Activated CD4-positive, alpha-beta memory T cell treated with anti-CD3 and anti-CD28 coated beads, Interleukin-2, amount 10 ng/mL, durations not matched to agents 7 days and 5 days (primary cell): ENCODE measurements at places on chromosomes 16 and 17.

DNA sequence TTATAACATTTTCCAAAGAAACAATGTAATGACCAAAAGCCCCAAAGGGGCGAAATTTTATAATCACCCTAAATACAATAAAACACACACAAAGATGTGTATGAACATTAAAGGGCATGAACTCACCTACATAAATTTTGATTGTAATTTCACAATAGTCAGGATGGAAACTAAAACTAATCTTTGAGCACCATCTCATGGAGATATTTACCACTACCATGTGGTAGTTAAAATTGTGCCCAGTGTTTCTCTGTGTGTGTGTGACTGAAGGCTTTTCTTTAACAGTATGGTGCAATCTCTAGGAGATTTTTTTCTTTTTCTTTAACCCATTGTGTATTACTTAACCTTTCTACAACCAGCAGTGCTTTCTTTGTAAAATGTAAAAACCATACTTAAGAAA, 19.7 kb upstream of the MEIOC start:
- DNase-seq, result no peak
- H3K4me1 ChIP-seq, result no peaks in the 10 kb centered on the region
- no peak overlapping the region for H3K4me3 ChIP-seq
- H3K27me3 ChIP-seq, result peaks cover 24% of the 10 kb centered on the region
- H3K36me3 ChIP-seq, result no peaks in the 10 kb centered on the region

GRCh38 chr16:89615596-89616090, 2.2 kb downstream of the DPEP1 start:
- peaks cover 2% of the 10 kb centered on the region for H3K27me3 ChIP-seq
- peaks cover 10% of the 10 kb centered on the region for H3K4me1 ChIP-seq
- H3K4me3 ChIP-seq, result no peak overlapping the region
- no peak overlapping the region for H3K27ac ChIP-seq
- H3K36me3 ChIP-seq, result peaks cover 3% of the 10 kb centered on the region

DNA sequence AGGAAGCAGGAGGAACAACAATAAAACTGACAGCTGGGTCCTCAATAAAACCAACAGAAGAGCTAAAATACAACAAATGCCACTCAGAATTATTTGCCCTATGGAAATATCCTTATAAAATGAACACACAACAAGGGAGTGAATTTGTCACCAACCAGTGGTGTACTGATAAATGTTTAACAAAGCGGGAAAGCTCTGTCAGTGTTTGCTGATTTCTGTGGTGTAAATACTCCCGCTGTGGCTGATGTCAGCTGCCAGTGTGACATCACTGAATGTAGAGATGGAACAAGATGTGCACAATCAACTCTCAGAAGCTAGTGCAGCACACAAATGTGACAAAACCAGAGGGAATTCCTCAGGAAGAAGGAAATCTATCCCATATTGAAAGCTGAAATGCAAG, 51.9 kb downstream of the CDYL2 start:
- no peaks in the 10 kb centered on the region for H3K27me3 ChIP-seq
- DNase-seq, result no peak
- peaks cover 22% of the 10 kb centered on the region for H3K4me1 ChIP-seq
- no peak overlapping the region for H3K4me3 ChIP-seq
- H3K36me3 ChIP-seq, result peaks cover 6% of the 10 kb centered on the region

- H3K27me3 ChIP-seq, result no peaks in the 10 kb centered on the region
- peak overlapping the region; percentile 96 for H3K27ac ChIP-seq
- H3K4me1 ChIP-seq, result peaks cover 49% of the 10 kb centered on the region
Observed at GRCh38 chr17:35373984-35374765, 754 bp upstream of the SLFN11 start.

GRCh38 chr17:82985973-82986372, 93.4 kb upstream of the METRNL start:
- H3K4me1 ChIP-seq, result peaks cover 25% of the 10 kb centered on the region
- H3K36me3 ChIP-seq, result peaks cover 35% of the 10 kb centered on the region
- peak overlapping the region; percentile 54 for H3K27ac ChIP-seq
- H3K27me3 ChIP-seq, result peaks cover 5% of the 10 kb centered on the region
- peak; percentile 80 for DNase-seq
- H3K4me3 ChIP-seq, result peak overlapping the region; percentile 52

DNA sequence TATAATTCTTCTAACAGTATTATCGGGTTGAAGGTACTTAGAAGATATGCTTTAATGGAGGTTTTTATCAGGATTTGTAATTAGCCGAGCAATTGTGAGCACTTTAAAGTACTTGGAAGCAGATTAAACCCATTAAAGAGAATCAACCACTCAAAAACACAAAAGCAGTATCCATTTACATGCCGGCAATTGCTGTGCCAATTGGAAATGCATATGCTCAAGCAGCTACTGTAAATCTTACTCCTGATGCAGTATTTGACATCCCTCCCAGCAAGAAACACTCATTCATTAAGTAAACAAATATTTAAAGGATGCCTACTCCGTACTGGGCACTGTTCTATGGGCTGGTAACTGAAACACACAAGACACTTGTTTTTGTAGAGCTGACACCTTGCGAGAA, 11.4 kb upstream of the CCL1 start:
- H3K27ac ChIP-seq, result no peak overlapping the region
- no peaks in the 10 kb centered on the region for H3K36me3 ChIP-seq
- peaks cover 16% of the 10 kb centered on the region for H3K27me3 ChIP-seq
- H3K4me3 ChIP-seq, result no peak overlapping the region
- DNase-seq, result no peak

- H3K36me3 ChIP-seq, result no peaks in the 10 kb centered on the region
- no peak overlapping the region for H3K27ac ChIP-seq
Observed at GRCh38 chr16:81645266-81645694, 133.8 kb upstream of the PLCG2 start.

GRCh38 chr17:40647624-40648383, at the start of gene SMARCE1:
TSS of gene SMARCE1 (minus strand) at chr17:40647818. CDS start at chr17:40645802, 2,016 bp downstream.
- peaks cover 52% of the 10 kb centered on the region for H3K4me1 ChIP-seq
- H3K36me3 ChIP-seq, result peaks cover 35% of the 10 kb centered on the region
- H3K27ac ChIP-seq, result peak within 1 kb of the TSS; percentile 94
- DNase-seq, result peak; percentile 73
- peak within 1 kb of the TSS; percentile 95 for H3K4me3 ChIP-seq

DNA sequence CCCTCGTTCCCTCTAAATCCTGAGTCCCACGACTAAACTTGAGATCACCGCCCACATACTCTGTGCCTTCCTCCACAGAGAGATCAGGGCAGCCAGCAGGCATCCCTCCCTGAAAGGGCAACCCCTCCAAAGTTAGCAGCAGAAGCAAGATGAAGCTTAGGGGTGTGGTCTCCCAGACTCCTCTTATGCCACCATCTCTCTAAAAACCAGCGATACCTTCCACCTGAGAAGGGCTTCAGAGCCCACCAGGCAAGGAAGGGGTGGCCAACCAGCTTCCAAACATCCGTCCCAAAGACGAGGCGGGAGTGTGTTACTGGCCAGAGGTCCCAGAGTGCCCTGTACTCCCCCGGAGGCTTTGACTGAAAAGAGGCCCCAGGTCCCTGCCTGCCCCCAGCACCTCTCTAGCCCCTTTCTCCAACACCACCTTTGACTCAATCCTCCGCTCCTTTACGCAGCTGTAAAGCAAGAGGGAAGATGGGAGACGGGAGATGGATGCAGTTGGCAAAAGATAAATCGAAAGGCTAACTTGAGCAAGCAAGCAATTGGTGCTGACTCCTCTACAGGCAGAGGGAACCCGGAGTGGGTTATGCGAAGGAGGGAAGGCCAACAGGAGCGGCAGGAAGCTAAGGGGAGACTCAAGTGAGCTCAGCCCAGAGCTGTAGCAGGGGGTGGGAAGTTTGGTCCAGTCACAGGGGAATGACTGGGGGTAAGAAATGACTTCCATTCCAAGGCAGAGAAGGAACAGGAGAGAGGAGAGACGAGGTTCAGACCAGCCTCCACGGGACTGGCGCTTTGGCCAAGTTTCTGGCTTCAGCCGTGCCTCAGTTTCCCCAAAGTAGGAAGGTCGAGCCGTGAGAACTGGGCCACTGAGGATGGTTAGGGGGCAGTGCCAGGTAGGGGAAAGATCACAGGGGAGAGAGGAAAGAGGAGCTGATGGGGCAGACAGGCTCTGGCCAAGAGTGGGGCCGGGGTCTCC, 1.0 kb downstream of the ST3GAL2 start:
- peak overlapping the region; percentile 82 for H3K4me3 ChIP-seq
- peaks cover 36% of the 10 kb centered on the region for H3K4me1 ChIP-seq
- peaks cover 14% of the 10 kb centered on the region for H3K36me3 ChIP-seq
- peak overlapping the region; percentile 62 for H3K27ac ChIP-seq
- no peaks in the 10 kb centered on the region for H3K27me3 ChIP-seq
- peak; percentile 22 for DNase-seq

DNA sequence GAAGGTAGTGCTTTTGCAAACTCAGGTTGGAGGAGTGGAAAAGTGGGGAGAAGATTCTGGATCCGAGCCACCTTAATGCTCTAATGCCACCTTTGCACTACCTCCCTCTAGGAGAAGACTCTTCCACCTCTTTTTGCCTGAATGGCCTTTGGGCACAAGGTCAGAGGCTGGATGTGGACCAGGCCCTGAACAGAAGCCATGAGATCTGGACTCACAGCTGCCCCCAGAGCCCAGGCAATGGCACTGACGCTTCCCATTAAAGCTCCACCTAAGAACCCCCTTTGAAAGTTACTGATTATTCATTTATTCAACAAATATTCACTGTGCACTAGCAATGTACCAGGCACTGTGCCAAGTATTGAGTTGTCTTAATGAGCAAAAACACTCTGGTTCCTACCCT, 3.2 kb downstream of the SHBG start:
- H3K4me3 ChIP-seq, result no peak overlapping the region
- no peaks in the 10 kb centered on the region for H3K27me3 ChIP-seq
- no peak for DNase-seq
- no peak overlapping the region for H3K27ac ChIP-seq
